Activated T-helper 1 cell treated with anti-CD3 and anti-CD28 coated beads, Interleukin-12 subunit alpha, Interleukin-12 subunit beta, Interleukin-2, Interleukin-4 antibody, amounts not matched to agents 30 ng/mL and 10 ng/mL and 1 ng/mL, durations not matched to agents 14 hours and 24 hours and 36 hours (primary cell): ENCODE measurements at places on chromosomes 4 and X.
A peak's percentile ranks its signal among the peaks of the same experiment; 100 is the strongest.

DNA sequence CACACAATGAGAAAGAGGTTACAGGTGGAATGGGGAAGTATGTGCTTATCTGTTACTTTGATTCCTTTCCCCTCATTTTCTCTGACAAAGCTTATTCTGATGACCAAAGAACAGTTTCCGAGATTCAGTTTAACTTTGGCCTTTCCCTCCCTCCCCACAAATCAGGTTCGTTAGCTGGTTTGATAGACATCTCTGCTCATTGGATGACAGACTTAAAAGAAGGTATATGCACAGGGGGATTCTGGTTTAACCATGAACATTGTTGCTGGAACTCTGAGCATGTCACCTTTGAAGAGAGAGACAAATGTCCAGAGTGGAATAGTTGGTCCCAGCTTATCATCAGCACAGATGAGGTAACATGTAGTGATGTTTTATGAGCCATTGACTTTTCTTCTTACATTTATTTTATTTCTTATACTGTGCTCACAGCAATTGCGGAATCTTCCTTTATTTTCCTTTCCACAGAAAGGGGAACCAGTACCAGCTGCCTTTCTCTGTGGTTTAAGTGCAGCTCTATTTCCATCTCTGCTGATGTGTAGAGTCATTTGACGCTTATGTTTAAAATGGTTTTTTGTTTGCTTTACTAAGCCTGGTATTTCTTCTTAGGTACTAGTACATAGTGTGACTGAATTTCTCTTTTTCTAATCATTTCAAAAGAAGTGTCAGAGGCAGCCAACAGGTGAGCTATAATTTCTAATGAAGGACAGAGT is 125.0 kb downstream of the AKAP4 start:
- DNase-seq, result no peak
- no peak overlapping the region for H3K27ac ChIP-seq
- peaks cover 2% of the 10 kb centered on the region for H3K36me3 ChIP-seq
- H3K4me1 ChIP-seq, result no peaks in the 10 kb centered on the region
- no peak overlapping the region for H3K4me3 ChIP-seq

- peak overlapping the region; percentile 87 for H3K27ac ChIP-seq
- H3K4me1 ChIP-seq, result peaks cover 13% of the 10 kb centered on the region
- peaks cover 2% of the 10 kb centered on the region for H3K36me3 ChIP-seq
These were observed 3.9 kb upstream of the TMPRSS11B start for GRCh38 chr4:68249434-68249833.

DNA sequence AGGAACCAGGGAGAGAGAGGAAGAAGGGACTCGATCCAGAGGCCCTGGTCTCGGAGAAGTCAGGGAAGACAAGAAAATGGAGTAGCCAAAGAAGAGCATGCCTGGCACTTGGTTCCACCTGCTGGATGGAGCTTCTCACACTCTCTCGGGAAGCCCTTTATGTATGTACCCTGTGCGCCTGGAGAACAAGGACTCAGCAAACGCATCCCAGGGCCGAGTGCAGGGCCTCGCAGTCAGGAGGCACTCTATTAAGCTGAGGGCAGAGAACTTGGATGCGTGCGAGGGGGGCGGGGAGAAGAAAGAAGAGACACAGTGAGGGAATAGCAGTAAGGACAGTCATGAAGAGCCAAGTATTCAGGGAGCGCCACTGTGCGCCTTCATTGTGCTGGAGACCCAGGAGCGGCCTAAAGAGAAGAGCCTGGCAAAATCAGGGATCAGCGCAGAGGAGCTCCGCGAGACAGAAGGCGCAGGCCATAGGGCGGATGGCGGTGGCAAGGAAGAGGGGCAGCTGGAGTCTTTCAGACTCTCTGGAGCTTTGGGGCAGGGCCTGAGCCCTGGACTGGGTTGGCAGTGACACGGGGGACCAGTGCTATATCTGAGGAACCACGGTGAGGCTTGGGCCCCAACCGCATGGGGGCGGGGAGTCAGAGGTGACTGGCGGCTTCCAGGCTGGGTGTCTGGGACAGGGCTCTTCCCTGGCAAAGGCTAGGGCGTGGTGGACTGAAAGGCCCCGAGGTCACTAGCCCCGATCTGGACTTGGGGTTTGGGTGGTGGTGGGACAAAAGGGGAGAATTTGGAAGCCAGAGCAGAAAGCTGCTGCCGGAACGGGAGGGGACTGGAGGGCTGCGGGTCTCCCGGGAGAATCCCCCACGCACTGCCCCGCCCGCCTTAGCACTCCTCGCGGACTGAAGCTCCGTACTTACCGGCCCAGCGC is 1.9 kb upstream of the SEPTIN6 start:
- no peak overlapping the region for H3K4me3 ChIP-seq
- peaks cover 7% of the 10 kb centered on the region for H3K4me1 ChIP-seq
- DNase-seq, result no peak
- peaks cover 4% of the 10 kb centered on the region for H3K36me3 ChIP-seq
- H3K27me3 ChIP-seq, result peaks cover 2% of the 10 kb centered on the region

GRCh38 chr4:54066718-54067129 is 2.3 kb upstream of the CHIC2 start:
- peaks cover 26% of the 10 kb centered on the region for H3K4me1 ChIP-seq
- H3K27me3 ChIP-seq, result no peaks in the 10 kb centered on the region
- H3K4me3 ChIP-seq, result no peak overlapping the region
- no peak for DNase-seq

- no peak for DNase-seq
- H3K4me3 ChIP-seq, result no peak overlapping the region
- H3K4me1 ChIP-seq, result no peaks in the 10 kb centered on the region
These were observed 34.2 kb downstream of the PKD2 start for GRCh38 chr4:88041626-88042025.

DNA sequence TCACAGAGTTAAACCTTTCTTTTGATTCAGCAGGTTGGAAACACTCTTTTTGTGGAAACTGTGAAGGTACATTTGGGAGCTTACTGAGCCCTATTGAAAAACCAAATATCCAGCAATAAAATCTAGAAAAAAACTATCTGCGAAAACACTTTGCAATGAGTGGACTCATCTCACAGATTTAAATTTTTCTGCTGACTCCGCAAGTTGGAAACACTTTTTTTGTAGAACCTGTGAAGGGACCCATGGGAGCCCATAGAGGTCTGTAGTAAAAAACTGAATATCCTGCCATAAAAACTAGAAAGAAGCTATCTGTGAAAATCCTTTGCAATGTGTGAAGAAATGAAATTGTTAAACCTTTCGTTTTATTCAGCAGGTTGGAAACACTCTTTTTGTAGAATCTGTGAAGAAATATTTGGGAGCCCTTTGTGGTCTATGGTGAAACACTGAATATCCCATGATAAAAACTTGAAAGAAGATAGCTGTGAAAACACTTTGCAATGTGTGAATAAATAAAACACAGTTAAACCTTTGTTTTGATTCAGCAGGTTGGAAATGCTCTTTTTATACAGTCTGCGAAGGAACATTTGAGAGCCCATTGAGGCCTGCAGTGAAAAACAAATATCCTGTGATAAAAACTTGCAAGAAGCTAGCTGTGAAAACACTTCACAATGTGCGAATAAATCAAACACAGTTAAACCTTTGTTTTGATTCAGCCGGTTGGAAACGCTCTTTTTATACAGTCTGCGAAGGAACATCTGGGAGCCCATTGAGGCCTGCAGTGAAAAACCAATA is 22.3 kb upstream of the DCUN1D4 start:
- H3K36me3 ChIP-seq, result no peaks in the 10 kb centered on the region
- H3K27me3 ChIP-seq, result no peaks in the 10 kb centered on the region

DNA sequence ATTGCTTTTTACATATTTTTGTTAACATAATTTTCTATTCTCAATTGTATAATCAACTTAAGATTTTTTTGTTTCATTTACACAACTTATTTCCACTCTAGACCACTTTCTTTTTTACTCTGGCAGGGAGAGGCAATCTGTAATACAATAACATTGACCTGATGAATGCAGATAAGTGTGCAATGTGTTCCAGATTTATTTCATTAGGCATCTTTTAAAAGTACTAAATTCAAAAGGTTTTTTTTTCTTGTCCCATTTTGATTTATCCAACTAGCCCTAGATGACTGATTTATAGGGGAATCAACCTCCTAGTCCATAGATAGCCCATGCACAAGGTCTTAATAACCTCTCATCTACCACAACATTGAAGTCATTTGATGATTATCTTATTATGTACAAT is 55.5 kb upstream of the AGTR2 start:
- no peaks in the 10 kb centered on the region for H3K4me1 ChIP-seq
- no peak overlapping the region for H3K27ac ChIP-seq
- no peak overlapping the region for H3K4me3 ChIP-seq
- no peak for DNase-seq
- H3K27me3 ChIP-seq, result no peaks in the 10 kb centered on the region

DNA sequence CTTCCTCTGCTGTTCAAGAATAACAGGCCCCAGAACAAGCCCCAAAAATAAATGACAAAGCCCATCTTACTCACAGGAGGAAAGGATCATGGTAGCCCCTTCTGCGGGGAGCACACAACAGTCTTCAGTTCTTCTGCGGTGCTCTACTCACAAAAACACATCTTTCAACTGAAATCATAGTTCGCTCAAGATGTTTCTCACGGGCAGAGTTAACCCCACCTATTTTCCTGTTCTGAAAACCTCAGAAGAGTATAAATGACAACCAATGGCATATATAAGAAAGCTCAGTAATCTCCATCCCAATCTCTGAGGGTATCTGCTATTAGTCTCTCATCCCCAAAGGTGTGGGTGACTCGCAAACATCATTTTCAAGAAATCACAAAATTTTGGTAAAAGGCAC is at the start of gene TXK:
Gene TXK (minus strand): TSS at position 170 of the 400 bp plus-strand sequence. CDS start 80 bp downstream, at position 90.
- H3K4me3 ChIP-seq, result peak within 1 kb of the TSS; percentile 90
- H3K27ac ChIP-seq, result peak within 1 kb of the TSS; percentile 88
- H3K36me3 ChIP-seq, result peaks cover 10% of the 10 kb centered on the region
- H3K4me1 ChIP-seq, result peaks cover 83% of the 10 kb centered on the region
- peak; percentile 19 for DNase-seq

GRCh38 chr4:46081674-46082073 is 42.2 kb downstream of the GABRG1 start:
- no peaks in the 10 kb centered on the region for H3K27me3 ChIP-seq
- no peaks in the 10 kb centered on the region for H3K4me1 ChIP-seq
- H3K36me3 ChIP-seq, result no peaks in the 10 kb centered on the region
- DNase-seq, result no peak
- no peak overlapping the region for H3K4me3 ChIP-seq

GRCh38 chr4:113094802-113095201 is 45.3 kb downstream of the ANK2 start:
- no peak overlapping the region for H3K27ac ChIP-seq
- no peak for DNase-seq
- no peaks in the 10 kb centered on the region for H3K4me1 ChIP-seq
- H3K4me3 ChIP-seq, result no peak overlapping the region
- H3K36me3 ChIP-seq, result no peaks in the 10 kb centered on the region

DNA sequence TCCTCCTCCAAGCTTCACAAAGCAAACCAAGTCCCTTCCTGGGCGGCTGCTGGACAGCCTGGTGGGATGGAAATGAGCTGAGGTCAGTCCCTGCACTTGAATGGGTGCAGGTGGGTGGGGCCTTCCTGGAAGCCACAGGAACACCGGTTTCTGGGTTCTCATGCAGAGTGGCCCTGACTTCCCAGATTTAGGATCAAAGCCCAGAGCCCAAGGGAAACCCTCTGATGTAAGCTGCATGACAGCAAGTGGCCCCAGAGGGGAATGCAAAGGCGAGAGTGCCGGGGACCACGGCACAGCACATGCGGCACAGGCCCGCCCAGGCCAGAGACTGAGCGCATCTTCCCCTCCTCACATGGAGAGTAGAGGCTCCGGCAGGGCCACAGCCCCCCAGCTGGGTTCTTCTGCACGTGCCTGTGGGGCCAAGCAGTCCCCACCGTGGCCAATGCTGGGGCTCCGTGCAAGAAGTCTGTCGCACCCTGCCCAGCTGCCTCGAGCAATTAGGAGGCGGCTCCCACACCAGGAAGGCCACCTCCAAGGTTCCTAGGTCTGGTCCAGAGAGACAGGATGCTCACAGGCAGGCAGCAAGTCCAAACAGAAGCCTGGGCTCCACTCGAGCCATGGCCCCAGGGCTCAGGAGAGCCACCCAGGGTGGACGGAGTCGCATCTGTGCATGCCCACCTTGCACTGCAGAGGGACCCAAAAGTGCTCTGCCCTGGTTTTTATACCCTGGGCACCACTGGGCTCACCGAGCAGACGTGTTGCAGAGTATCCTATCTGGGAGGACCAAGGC is 83.0 kb downstream of the HTRA3 start:
- H3K4me1 ChIP-seq, result no peaks in the 10 kb centered on the region
- no peak for DNase-seq
- H3K4me3 ChIP-seq, result no peak overlapping the region
- no peak overlapping the region for H3K27ac ChIP-seq
- H3K27me3 ChIP-seq, result no peaks in the 10 kb centered on the region
- H3K36me3 ChIP-seq, result no peaks in the 10 kb centered on the region

DNA sequence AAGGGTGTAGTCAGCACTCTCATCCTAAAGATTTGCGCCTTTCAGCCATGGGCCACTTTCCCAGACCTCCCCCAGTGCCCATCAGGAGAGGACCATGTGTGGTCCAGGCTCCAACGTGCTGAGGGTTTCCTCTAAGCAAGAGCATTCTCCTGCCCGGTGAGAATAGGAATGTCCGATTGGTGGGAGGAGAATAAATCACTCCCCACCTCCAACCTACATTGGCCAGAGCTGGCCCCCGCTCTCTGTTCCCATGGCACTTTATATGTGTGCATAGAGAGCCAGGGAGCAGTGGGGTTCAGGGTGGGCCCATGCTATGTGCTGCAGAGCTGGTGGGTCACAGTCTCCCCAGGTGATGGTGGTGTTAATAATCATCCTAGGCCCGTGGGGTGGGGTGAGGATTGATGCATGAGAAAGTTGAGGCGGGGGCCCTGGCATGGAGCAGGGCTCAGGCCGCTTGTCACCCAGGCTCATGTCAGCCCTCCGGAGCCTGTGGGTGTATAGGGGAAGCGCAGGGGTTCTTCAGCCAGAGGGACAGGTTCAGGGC is 6.8 kb upstream of the SORCS2 start:
- H3K4me3 ChIP-seq, result no peak overlapping the region
- H3K36me3 ChIP-seq, result peaks cover 3% of the 10 kb centered on the region
- DNase-seq, result no peak

DNA sequence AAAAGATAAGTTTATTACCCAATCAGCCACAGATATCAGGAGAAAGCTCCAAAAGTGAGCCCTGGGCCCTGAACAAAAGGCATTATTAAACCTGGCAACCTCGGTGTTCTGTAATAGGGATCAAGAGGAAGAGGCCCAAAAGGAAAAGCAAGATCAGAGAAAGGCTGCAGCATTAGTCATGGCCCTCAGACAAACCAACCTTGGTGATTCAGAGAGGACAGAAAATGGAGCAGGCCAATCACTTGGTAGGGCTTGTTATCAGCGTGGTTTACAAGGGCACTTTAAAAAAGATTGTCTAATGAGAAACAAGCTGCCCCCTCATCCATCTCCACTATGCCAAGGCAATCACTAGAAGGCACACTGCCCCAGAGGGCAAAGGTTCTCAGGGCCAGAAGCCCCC is 75.7 kb downstream of the AGTR2 start:
- DNase-seq, result no peak
- no peaks in the 10 kb centered on the region for H3K27me3 ChIP-seq
- no peak overlapping the region for H3K27ac ChIP-seq
- no peaks in the 10 kb centered on the region for H3K4me1 ChIP-seq
- no peaks in the 10 kb centered on the region for H3K36me3 ChIP-seq
- no peak overlapping the region for H3K4me3 ChIP-seq
